ENCODE measurements at places on chromosomes 11 and 22. TPM values are rescaled to one million over a fixed set of nuclear protein-coding genes. Genes with fewer than 3 reads are reported as not detected.
A peak's percentile ranks its signal among the peaks of the same experiment; 100 is the strongest.

GRCh38 chr22:30208631-30209603 is 37.6 kb downstream of the LIF start:
- H3K4me1 ChIP-seq = peaks cover 46% of the 10 kb centered on the region
- peaks cover 3% of the 10 kb centered on the region for H3K36me3 ChIP-seq
- no peaks in the 10 kb centered on the region for H3K27me3 ChIP-seq

- no peaks in the 10 kb centered on the region for H3K27me3 ChIP-seq
- DNase-seq = no peak
- H3K4me1 ChIP-seq = no peaks in the 10 kb centered on the region
- H3K4me3 ChIP-seq = no peak overlapping the region
- H3K36me3 ChIP-seq = peaks cover 2% of the 10 kb centered on the region
These were observed 19.8 kb upstream of the OOSP1 start for GRCh38 chr11:59918480-59918879.

- H3K27me3 ChIP-seq = no peaks in the 10 kb centered on the region
- H3K27ac ChIP-seq = no peak overlapping the region
These were observed 42.9 kb downstream of the CBL start for GRCh38 chr11:119248750-119249670.

- H3K4me1 ChIP-seq = no peaks in the 10 kb centered on the region
- H3K4me3 ChIP-seq = no peak overlapping the region
- no peaks in the 10 kb centered on the region for H3K36me3 ChIP-seq
- DNase-seq = no peak
- H3K27me3 ChIP-seq = no peaks in the 10 kb centered on the region
- H3K27ac ChIP-seq = no peak overlapping the region
These were observed 761.5 kb downstream of the NTM start for GRCh38 chr11:132131961-132132360.

DNA sequence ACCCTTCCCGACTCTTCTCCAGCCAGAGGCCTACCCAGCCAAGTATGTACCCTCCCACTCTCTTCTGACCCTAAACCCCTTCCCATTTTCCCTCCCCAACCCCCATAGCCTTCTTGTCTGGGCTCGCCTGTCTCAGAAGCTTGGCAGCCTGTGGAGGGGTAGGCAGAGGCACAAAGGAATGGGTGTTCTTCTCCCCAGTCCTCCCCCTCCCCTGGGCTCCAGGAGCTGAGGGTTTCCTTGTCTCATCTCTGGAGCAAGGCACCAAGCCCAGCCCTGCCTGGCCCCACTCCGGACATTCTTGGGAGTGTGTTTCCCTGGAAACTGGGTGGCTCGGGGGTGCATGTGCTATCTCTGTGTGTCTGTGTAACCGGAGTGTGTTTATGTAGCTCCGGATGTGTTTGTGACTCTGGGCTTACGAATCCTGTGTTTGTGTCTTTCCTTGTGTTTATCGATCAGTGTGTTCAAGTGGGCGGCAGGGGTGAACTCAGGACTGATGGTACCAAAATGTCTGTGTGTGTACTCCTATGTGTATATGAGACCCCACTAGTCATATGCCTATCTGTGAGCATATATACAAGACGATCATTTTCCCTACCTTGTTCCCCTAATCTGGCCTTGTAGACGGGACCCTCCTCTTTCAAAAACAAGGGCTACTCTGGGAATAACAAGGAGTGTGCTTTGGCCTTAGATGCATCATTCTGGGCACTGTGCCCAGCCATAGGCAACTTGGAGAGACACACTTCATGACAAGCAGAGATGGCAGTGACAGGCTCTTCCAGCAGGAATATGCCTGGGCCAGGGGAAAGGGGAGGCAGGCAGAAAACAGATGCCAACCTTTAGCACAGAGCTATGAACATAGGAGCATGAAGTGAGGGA is 10.9 kb downstream of the PHLDB1 start:
- peaks cover 11% of the 10 kb centered on the region for H3K4me1 ChIP-seq
- no peak overlapping the region for H3K27ac ChIP-seq
- H3K27me3 ChIP-seq = peaks cover 20% of the 10 kb centered on the region
- no peaks in the 10 kb centered on the region for H3K36me3 ChIP-seq
- H3K4me3 ChIP-seq = no peak overlapping the region
- DNase-seq = no peak

GRCh38 chr22:17905445-17905844 is 118.9 kb downstream of the MICAL3 start:
- H3K36me3 ChIP-seq = no peaks in the 10 kb centered on the region
- H3K27me3 ChIP-seq = no peaks in the 10 kb centered on the region
- DNase-seq = no peak
- H3K4me1 ChIP-seq = no peaks in the 10 kb centered on the region
- no peak overlapping the region for H3K4me3 ChIP-seq

- no peak for DNase-seq
- no peaks in the 10 kb centered on the region for H3K36me3 ChIP-seq
- H3K4me1 ChIP-seq = peaks cover 18% of the 10 kb centered on the region
- peak overlapping the region; percentile 72 for H3K4me3 ChIP-seq
- H3K27ac ChIP-seq = peak overlapping the region; percentile 59
These were observed 1.8 kb downstream of the TMEM86A start for GRCh38 chr11:18700375-18700774.

GRCh38 chr22:46007848-46008261 is 30.9 kb upstream of the WNT7B start:
- no peaks in the 10 kb centered on the region for H3K27me3 ChIP-seq
- DNase-seq = no peak
- peaks cover 11% of the 10 kb centered on the region for H3K4me1 ChIP-seq
- H3K27ac ChIP-seq = no peak overlapping the region

- H3K27me3 ChIP-seq = no peaks in the 10 kb centered on the region
- no peaks in the 10 kb centered on the region for H3K36me3 ChIP-seq
- H3K27ac ChIP-seq = no peak overlapping the region
- H3K4me3 ChIP-seq = no peak overlapping the region
- no peak for DNase-seq
- H3K4me1 ChIP-seq = peaks cover 11% of the 10 kb centered on the region
These were observed 55.9 kb downstream of the RTN4R start for GRCh38 chr22:20211997-20212753.

DNA sequence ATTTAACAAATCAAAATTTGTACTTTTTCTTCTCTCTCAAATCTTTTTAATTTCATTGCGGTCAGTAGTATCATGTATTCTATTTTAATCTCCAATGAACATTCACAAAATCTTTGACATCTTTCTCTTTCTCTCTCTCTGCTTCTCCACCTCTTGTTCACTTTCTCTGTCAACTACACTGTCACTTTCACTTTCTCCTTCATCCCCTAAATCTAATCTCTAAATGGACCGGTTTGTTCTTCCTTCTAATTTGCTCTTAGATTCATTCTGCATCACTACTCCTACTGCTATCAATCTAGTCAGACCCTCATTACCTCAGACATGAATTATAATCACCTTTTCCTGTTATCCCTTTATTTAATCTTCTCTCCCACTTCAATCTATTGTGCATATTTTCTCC is 18.6 kb downstream of the CCDC73 start:
- H3K4me3 ChIP-seq = peak overlapping the region; percentile 0
- H3K4me1 ChIP-seq = peaks cover 11% of the 10 kb centered on the region
- H3K36me3 ChIP-seq = no peaks in the 10 kb centered on the region
- H3K27ac ChIP-seq = peak overlapping the region; percentile 38
- DNase-seq = no peak
- no peaks in the 10 kb centered on the region for H3K27me3 ChIP-seq

GRCh38 chr22:41929418-41929810 is 2.8 kb upstream of the TNFRSF13C start:
- no peak for DNase-seq
- peaks cover 10% of the 10 kb centered on the region for H3K4me1 ChIP-seq
- H3K36me3 ChIP-seq = no peaks in the 10 kb centered on the region
- H3K27ac ChIP-seq = no peak overlapping the region
- peaks cover 24% of the 10 kb centered on the region for H3K27me3 ChIP-seq

- no peak for DNase-seq
- peaks cover 4% of the 10 kb centered on the region for H3K36me3 ChIP-seq
- peaks cover 42% of the 10 kb centered on the region for H3K4me1 ChIP-seq
- H3K4me3 ChIP-seq = peak overlapping the region; percentile 78
These were observed 75.4 kb upstream of the WNT7B start for GRCh38 chr22:46052331-46052771.

DNA sequence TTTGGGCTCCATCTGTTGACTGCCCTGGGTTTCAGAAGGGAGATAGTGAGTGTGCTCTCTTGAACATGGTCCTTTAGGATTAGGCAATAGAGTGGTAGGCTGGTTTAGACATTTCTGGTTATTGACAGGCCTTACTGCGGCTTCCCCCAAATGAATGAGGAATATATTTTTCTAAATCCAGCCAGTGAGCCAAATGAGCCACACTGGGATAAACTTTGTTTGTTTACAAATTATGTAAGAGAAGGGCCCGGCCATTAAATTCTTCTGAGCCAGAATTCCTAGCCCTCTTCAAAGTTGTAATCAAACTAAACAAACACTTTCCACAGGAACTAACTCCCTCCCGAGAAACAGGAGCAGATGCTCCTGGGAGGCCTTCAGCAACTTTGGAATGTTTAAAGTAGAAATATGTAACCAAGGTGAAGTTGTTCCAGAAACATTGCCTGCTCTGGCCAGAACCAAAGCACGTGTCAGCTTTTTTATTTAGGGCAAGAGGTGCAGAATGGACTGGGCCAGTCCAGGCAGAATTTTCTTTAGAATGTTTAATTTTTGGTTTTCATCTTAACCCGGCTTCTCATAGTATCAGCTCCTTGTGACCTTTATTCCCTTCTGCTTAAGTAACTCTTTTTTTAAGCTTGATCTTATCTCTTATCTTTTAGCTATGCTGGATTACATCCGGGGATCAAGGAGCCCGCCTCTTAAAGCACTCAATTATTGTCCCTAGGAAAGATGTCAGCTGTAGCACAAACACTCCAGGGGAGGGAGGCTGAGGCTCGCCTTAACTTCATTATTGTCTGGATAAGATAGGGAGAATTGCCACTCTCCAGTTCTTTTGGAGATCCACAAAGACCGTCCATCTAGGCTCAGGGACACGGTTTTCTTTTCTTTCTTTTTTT is 28.7 kb downstream of the ZNRF3 start:
- peaks cover 48% of the 10 kb centered on the region for H3K27me3 ChIP-seq
- H3K36me3 ChIP-seq = no peaks in the 10 kb centered on the region
- H3K4me1 ChIP-seq = peaks cover 28% of the 10 kb centered on the region
- no peak for DNase-seq
- no peak overlapping the region for H3K4me3 ChIP-seq
- H3K27ac ChIP-seq = no peak overlapping the region

DNA sequence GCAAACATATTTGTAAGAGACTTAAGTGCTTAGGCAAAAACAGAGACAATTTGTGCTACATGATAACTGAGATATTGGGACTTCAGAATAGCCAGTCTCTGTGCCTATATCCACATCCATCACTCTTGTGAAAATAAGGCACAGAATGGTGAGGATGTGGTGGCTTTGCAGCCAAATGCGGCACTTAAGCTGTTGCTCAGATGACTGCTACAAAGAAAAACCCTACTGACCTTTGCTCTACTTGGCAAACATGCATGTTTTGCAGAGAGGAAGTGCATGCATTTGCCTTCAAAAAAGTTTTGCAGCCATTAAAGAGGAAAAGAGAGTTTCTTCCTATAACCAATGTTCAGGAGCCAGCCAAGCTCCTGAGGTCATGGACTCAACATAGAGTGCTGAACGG is 675.0 kb upstream of the KIRREL3 start:
- H3K4me1 ChIP-seq = no peaks in the 10 kb centered on the region
- no peak overlapping the region for H3K4me3 ChIP-seq
- no peak overlapping the region for H3K27ac ChIP-seq
- no peak for DNase-seq
- no peaks in the 10 kb centered on the region for H3K36me3 ChIP-seq

- DNase-seq = no peak
- no peaks in the 10 kb centered on the region for H3K27me3 ChIP-seq
These were observed 819.9 kb downstream of the FAM181B start for GRCh38 chr11:81913793-81914192.

DNA sequence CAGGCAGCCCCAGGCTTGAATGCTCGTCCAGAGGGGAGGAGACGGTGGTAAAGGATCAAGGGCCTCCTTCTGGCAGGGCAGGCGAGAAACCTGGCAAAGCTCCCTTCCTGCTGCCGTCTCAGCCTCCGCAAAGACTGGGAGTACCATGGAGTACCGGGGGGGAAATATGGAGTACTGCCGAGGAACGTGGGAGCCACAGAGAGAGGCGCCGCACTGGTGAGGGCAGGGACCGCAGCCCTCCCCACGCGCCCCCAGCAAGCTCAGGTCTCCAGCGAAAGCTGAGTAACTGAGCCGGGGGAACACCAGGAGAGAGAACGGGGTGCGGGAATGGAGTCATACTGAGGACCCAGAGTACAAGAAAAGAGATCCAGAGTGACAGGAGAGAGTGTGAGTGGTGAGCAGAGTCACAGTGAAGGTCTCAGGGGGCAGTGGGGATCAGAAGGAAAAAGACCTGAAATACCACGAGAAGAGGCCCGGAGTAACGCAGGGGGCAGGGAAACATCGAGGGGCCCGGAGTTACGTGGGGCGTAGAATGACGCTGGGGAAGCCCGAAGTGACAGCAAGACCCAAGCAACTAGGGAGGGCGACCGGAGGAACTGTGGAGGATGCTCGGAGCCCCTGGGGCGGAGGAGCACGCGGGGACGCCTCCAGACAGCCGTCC is 740 bp downstream of the EML3 start:
- H3K27ac ChIP-seq = peak overlapping the region; percentile 94
- H3K36me3 ChIP-seq = peaks cover 51% of the 10 kb centered on the region
- peak overlapping the region; percentile 96 for H3K4me3 ChIP-seq
- H3K27me3 ChIP-seq = no peaks in the 10 kb centered on the region

Gene MS4A4A
- not detected for total RNA-seq

Gene MIAT
- 44.4 TPM for total RNA-seq

Gene UPK2
- total RNA-seq = not detected

Gene OAF
- total RNA-seq = 1.7 TPM

Measured in activated CD4-positive, alpha-beta T cell treated with anti-CD3 and anti-CD28 coated beads, Interleukin-2, amount 10 ng/mL, durations not matched to agents 7 days and 5 days (primary cell).